ENCODE measurements at places on chromosomes 6 and 20.

DNA sequence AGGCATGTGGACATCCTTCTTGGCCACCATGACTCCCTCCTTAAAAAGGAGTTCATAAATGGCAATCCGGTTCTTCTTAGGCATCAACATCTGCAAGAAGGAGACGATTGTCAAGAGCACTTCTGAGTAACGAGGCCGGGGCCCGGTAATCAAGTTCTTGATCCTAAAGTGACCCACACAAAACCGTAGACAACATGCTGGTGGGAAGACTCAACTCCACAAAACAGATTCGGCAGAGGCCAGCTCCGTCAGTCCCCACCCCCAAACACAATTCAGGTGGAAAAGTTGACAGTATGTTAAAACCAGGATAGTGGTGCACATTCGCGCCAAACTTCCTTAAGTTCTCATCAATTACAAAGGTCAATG, 754 bp downstream of the RPS10 start:
- no peak for DNase-seq

DNA sequence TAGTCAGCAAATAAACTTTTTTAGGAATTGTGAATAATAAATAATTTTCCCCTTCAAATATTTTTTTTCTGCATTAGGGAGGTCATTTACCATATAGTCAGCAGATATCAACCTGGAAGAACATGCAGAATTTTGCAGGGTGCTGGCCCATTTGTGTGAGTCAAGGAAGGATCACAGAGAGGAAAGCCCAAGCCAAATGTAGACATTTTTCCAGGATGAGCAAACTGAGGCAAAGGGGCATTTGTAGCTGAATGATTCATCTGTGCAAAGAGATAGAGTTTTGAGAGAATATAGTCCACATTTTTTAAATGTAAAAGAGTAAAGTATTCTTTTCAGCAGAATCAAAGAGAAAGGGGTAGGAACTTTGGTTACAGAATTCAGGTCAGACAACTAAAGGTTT, 555.5 kb upstream of the MARCKS start:
- DNase-seq, result no peak

DNA sequence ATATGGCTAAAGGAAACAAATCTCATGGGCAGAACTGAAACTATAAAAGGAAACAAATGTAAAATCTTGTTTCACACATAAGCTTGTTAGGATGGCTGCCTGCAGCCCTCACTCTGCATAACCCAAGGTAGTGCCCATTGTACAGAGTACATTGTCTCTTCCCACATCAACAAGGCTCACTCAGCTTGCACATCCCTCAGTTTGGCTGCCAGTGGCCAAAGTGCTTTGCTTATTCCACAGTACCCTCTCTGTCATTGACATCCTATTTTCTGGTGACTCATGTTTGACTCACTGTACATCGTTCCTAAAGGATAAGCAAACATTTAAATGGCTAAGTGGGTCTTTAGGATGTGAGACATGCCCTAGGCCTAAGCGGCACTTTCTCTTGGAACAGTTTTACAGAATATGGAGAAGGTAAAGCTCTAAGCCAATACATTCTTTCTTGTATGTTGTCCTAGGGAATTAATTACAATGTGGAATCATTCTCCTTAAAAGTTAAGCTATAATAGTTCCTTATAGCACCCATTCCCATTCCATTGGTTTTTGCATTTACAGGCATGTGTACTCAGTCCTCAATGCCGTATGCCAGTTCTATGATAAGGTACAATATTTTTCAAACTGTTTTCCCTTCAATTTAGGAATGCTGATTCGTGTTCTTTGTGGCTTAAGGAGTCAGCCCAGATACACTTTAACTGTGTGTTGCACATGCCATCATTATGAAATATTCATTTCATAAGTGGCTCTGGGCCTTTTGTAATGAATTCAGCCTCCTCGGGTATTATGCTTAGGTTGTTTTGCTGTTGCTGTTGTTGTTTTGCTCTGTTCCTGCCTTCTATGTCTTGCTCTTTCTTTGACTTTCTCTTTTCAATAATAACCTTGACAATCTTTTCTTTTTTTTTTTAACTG, 5.5 kb downstream of the ANKEF1 start:
- no peak for DNase-seq

GRCh38 chr20:24379484-24379927, 89.9 kb upstream of the SYNDIG1 start:
- no peak for DNase-seq

DNA sequence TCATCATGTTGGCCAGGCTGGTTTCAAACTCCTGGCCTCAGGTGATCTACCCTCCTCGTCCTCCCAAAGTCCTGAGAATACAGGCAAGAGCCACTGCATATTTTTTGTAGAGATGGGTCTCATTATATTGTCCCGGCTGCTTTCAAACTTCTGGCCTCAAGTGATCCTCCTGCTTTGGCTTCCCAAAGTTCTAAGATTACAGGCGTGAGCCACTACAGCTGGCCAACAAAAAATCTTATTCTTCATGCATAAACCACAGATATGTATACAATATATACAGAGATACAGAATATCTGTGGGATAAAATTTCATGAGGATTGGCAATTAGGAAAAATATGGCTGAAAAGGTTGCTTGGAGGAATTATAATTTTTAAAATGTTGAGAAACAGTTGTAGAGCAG, 49.9 kb downstream of the SLC35A1 start:
- no peak for DNase-seq

GRCh38 chr20:60407938-60408337, 449.7 kb downstream of the CDH26 start:
- DNase-seq, result no peak

GRCh38 chr6:21885532-21886114, 292.1 kb downstream of the SOX4 start:
- no peak for DNase-seq

GRCh38 chr20:6269168-6269873, 146.5 kb upstream of the FERMT1 start:
- DNase-seq, result no peak

GRCh38 chr6:18293076-18293904, 29.0 kb upstream of the DEK start:
- no peak for DNase-seq

- DNase-seq, result no peak
Measured at GRCh38 chr20:40868551-40869217, 159.9 kb upstream of the TOP1 start.

GRCh38 chr20:4051413-4052138, 36.2 kb upstream of the RNF24 start:
- DNase-seq, result no peak

DNA sequence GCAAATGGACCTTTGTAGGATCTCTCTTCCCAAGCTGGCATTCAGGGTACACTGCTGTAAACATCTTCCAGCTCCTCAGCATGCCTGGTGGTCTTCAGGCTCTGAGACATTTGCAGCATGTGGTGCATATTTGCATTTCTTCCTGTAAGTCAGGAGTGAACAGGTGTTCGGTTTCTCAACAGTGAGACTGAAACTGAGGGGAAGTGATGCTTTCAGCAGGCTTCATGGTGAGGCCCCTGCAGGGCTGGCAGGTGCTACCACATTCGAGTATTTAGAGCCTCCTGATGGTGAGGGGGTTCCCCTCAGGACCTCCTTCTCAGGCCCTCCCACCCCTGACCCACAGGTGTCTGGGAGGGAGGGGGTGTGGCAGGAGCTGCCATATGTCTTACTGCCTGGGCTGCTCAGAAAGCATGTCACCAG, 15.1 kb downstream of the MYBL2 start:
- DNase-seq, result no peak

GRCh38 chr6:12277386-12277785, 12.8 kb upstream of the EDN1 start:
- no peak for DNase-seq

DNA sequence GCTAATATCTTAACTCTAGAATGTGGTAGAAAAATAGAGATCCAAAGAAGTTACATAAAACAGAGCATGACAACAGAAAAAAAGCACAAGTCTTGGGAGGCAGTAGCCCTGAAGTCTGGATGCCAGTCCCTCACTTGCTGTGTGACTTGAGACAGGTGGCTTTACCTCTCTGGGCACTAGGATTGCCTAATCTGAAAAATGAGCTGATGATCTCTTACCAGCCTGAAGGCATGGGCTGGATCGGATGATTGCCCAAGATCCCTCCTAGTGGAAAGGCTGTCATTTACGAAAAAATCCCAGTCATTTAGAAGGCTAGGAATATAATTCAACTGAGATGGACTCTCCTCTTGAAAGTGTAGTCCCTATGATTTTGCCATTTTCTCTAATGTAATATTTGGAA, 10.9 kb upstream of the GCM1 start:
- no peak for DNase-seq

DNA sequence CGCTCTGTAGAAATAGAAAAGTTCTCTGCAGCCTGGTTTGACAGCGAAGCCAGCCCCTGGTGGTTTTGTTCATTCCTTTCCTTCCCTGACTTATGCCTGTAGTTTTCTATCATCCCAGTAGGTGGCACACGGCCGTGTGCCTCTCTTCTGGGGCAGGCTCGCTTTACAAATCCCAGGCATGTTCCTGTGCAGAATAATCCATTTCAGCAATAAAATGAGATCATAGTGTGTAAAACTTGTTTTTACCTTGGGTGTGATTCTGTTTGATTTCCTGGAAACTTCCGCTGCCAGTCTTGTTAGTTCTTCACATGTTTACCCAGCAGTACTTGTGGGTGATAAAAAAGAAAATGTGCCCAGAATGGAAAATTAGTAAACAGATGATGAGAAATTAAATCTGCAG, 7.4 kb upstream of the INSM1 start:
- no peak for DNase-seq

DNA sequence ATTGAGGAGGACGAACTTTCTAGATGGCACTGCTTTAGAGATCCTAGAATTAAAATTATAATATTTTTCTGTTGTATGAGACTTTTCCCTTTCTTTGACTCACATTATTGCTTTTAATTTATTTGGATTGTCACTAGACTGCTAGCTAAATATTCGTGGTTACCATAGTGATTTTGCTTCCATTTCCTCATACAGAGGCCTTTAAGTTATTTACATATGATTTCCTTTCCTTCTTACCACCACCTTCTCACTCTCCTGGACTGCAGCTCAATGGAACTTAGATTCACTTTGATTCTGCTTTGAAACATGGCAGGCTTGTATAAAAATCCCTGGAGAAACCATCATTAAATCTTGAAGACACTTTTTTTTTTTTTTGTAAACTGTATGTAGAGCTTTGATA, 222.9 kb downstream of the LAMA2 start:
- no peak for DNase-seq

DNA sequence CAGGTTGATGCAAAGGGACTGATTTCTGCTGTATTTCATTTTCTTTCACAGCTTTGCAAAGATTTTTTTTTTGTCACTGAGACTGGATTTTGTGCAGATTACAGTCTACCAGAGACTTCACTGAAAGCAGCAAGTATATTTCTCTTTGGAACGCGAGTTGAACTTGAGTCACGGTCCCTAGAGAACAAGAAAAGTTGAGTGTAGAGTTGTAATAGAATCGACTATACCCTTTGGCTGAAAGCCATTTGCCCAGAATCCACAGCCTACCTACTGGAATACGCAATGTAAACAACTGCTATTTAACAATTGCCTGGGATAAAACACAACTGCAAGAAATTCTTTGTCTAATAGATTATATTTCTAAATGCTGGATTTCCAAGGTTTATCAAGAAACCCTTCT, 520.6 kb downstream of the HDGFL1 start:
- no peak for DNase-seq

DNA sequence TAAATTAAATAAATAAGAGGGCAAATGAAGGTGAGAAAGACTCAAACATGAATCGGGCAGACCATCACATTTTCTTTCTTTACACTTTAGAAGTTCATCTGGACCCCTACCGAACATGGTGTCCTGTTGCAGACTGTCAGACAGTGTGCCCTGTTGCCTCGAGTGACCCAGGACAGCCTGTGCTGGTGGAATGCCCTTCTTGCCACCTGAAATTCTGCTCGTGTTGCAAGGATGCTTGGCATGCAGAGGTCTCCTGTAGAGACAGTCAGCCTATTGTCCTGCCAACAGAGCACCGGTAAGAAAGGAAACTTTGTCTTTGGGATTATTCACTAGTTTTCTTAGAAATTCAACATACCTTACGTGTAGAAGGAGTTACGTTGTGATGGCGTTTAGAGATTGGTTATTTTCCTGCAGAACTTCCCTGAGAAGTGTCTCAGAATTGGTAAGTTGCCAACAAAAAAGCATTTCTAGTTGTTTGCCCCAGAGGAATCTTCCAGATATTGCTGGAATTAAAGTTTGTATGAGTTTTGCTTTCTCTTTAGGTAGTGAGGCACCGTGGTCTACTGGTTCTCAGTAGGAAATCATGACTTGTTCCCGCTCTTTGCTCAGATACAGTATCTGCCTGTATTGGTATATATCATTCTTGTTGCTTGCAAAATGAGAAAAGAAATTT, 70.1 kb downstream of the RNF144B start:
- DNase-seq, result no peak

DNA sequence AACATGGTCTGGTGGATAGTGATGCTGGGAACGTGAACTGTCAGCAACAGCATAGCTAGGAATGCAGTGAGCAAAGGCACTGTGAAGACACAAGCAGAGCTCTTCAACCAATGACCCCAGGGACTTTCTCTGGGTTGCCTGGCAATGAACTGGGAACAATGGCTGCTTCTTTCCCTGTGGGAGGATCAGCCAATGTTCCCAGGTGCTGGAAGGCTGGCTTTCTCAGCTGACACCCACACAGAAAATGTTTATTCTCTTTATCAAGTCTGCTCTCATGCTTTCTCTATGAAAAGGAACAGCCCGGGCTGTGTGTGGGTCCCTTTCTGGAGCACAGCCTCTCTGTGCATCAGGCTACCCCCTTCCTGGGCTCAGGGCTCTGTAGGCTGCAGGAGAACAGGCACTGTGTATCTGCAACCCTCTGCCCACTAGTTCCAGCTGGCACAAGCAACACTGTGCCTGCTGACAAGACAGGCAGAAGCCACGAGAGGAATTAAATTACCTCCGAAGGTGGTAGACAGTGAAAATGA, 54.2 kb downstream of the HFE start:
- DNase-seq, result no peak

DNA sequence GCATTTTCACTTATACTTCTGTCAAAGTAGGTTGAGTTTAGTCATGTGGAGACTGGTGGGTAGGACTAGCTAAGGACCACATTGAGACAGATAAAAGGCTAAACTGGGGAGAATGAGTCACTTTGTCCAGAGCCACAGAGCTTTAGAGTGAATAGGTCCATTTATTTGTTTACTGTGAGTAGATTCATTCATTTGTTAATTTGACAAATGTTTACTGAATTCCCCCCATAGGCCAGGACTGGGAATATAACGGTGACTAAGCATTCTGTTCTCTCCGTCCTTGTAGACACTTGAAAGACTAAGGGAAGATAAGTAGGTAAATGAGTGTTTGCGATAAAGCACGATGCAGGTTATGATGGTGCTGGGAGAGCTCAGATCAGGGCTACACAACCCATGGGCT, 699.7 kb upstream of the ID4 start:
- no peak for DNase-seq

- DNase-seq, result no peak
Measured at GRCh38 chr20:6028818-6029217, 25.0 kb downstream of the LRRN4 start.

- DNase-seq, result no peak
Measured at GRCh38 chr20:50715694-50716093, 15.7 kb upstream of the PARD6B start.

DNA sequence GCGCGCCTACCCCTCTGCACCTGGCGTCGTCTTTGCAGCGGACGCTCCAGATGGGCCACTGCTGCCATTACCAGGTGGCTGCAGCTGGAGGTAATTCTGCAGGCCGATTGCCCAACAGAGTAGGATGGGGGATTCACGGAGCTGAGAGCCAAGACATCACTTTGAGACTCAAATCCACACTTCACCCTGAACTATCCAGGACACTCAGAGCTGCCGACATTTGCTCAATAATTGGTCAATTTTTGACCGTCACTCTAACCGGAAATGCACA, 694.9 kb upstream of the FLRT3 start:
- no peak for DNase-seq

All from stimulated activated CD4-positive, alpha-beta T cell treated with anti-CD3 and anti-CD28 coated beads, Interleukin-15, amount 100 ng/mL, for 1 hour (primary cell).